Esophagus mucosa (tissue), 1 donor: ENCODE measurements at places on chromosomes 5 and 9. TPM values are rescaled to one million over a fixed set of nuclear protein-coding genes. Genes with fewer than 3 reads are reported as not detected.

The AK8 gene
- 1.7 TPM for total RNA-seq

The SLC4A9 gene
- 0.08 TPM for total RNA-seq

The LCP2 gene
- 3.0 TPM for total RNA-seq

The TEX48 gene
- total RNA-seq, result not detected

The SPINK7 gene
- total RNA-seq, result 138 TPM

The HK3 gene
- total RNA-seq, result 1.4 TPM

The SLC46A2 gene
- total RNA-seq, result 0.44 TPM

The SLCO4C1 gene
- not detected for total RNA-seq

The ROR2 gene
- total RNA-seq, result 2.5 TPM

The PCDHA6 gene
- not detected for total RNA-seq

The INIP gene
- 16.3 TPM for total RNA-seq

The CNTNAP3 gene
- total RNA-seq, result 8.5 TPM

The ARL14EPL gene
- not detected for total RNA-seq

The TSLP gene
- 3.8 TPM for total RNA-seq

The NUTM2G gene
- total RNA-seq, result not detected

The SCAI gene
- total RNA-seq, result 3.0 TPM

The OR2Y1 gene
- total RNA-seq, result not detected

The TSC1 gene
- total RNA-seq, result 22.6 TPM

The CD14 gene
- 6.7 TPM for total RNA-seq

The NTRK2 gene
- 9.8 TPM for total RNA-seq

The RANBP17 gene
- 0.56 TPM for total RNA-seq

The CA9 gene
- 1.6 TPM for total RNA-seq

The IFNA17 gene
- total RNA-seq, result not detected

The GPR151 gene
- not detected for total RNA-seq

The MAMDC4 gene
- 1.3 TPM for total RNA-seq

The FREM1 gene
- 0.20 TPM for total RNA-seq

The CDH9 gene
- not detected for total RNA-seq

The FBLL1 gene
- not detected for total RNA-seq

The F2RL2 gene
- 0.20 TPM for total RNA-seq

The HMMR gene
- 9.8 TPM for total RNA-seq

The COL15A1 gene
- total RNA-seq, result 7.5 TPM
